ENCODE measurements at places on chromosomes 5 and 9.

DNA sequence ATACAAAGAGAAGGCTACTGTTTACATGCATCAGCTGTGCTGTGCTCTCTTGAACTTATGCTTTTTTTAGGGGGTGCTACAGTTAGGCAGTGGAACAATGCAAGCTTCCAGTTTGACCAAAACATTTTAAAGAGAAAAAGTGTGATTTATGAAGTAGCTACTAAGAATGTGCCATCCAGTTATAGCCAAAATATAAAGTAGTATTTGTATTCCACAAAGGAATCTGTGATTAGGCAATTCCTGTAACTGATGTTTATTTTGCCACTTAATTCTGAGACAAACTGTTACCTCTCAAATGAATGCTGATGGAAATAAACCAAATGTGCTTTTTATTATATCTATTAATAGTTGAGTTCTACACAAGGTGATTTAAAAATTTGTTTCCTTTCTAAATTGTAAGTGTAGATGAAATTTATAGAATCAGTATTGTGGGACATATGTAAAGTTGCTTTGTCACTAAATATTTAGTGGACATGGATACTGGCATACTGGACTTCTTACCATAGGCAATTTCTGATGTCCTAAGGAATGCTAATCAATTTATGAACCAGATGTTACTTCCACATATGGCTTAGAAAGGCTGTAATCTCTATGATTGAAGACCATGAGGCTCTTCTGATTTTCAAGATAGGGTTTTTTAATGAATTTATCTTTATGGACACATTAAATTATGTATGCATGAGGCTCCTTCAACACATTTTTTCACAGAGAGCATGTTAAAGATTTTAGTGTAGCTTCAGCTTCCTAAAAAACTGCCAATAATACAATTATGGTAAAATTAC is 410.2 kb downstream of the PRR16 start:
- DNase-seq, result no peak

DNA sequence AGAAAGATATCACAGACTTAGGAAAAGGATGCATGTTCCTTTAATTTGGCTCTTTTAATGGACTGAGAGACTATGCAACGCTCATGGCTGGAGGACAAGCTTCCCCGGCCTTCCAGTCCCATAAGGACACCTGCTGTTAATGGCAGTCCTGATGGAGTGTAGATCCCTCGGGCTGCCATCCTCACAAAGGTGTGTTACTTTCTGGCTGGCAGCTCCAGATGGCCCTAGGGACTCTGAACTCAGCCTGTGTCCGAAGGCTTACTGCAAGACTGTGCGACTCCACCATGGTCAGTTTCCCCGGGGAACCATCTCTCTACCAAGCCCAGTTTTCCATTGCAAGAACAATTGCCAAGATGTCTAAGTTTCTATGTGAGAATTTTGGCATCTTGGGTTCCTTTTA is 25.5 kb upstream of the KCNIP1 start:
- no peak for DNase-seq

GRCh38 chr5:61055434-61056006 is 106.7 kb downstream of the SMIM15 start:
- DNase-seq, result no peak

DNA sequence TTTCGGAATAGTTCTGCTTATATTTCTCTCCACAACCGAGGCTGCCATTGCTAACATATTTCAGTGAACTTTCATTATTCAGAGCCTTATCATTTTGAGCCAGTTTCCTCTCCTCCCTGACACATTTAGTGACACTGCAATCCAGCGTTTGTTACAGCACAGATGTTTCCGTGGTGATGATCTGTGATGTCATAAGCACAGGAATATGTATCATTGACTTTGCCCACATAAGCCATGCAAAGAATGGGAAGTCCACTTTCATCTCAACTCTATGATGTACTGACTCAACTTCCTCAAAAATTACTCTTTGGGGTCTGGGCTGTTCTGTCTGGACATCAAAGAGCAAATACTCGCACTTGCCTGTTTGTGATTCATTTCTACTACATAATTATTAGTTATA is 291.8 kb downstream of the EBF1 start:
- DNase-seq, result no peak

DNA sequence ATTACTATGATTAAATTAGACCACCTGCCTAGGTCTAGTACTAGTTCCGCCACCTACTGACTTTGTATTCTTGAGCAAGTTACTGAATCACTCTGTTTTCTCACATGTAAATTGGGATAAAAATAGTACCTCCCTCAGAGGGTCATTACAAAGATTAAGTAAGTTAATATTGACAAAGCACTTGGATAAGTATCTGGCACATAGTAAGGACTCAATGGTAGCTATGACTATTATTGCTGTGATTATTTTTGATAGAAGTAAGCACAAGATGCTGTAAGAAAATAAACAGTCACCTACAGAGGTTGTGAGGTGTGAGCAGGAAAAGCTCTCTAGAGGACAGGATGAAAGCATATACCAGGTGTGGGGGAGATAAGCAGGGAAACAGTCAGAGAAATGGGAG is 173.1 kb upstream of the PAPPA start:
- DNase-seq, result no peak

DNA sequence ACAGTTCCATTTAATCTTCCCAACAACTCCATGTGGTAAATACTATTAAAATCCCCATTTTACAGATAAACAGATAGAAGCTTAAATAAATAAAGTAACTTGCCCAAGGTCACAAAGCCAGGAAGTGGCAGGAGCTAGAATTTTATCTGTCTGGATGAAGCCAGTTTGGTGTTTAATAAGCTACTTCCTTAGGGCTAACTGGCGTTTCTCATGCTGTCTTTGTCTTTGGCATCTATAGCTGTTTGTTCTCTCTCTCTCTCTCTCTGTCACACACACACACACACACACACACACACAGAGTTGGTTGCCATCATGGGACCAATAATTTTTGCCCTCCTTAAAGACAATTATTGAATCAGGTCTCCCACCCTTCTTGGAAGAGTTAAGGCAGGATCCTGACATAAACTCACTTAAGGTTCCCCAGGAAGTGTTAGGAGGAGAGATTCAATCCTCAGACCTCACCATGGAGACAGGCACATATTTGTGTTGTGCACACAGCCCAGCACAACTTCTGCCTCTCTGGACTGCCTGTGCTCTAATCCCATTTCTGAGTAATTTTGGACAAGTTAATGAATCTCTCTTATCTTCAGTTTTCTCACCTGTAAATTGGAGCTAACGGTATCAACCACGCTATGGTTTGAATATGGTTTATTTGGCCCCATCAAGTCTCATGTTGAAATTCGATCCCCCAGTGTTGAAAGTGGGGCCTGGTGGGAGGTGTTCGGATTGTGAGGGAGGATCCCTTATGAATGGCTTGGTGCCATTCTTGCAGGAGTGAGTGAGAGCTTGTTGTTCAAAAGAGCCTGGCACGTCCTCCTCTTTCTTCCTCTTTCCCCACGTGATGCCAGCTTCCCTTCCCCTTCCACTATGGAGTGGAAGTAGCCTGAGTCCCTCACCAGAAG is 8.3 kb upstream of the ADRA1B start:
- DNase-seq, result no peak

- DNase-seq, result no peak
These were observed 124.3 kb downstream of the TTC39B start for GRCh38 chr9:15182730-15183129.

Measured in tibial nerve (tissue), 4 donors.